ENCODE measurements at places on chromosomes 4 and X.

DNA sequence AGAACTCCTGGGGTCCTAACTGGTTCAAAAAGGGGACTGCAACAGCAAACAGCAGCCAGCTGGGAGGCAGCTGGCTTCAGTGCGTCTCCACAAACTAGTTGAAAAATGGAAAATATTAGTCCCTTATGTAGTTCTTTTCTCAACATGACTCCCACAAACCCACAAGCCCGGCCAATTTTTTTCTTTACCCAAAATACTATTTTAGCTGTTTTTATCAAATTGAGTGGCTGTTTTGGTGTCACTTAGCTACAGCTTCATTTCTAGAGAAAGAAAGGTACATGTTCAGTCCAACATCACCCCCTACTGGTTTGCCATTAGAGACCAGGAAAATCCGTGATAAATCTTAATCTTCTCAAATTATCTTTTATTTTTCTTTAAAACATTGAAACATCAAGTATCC, 97.2 kb downstream of the GUCY2F start:
- DNase-seq, result no peak

GRCh38 chrX:124679199-124679598, 332.8 kb downstream of the SH2D1A start:
- DNase-seq, result no peak

DNA sequence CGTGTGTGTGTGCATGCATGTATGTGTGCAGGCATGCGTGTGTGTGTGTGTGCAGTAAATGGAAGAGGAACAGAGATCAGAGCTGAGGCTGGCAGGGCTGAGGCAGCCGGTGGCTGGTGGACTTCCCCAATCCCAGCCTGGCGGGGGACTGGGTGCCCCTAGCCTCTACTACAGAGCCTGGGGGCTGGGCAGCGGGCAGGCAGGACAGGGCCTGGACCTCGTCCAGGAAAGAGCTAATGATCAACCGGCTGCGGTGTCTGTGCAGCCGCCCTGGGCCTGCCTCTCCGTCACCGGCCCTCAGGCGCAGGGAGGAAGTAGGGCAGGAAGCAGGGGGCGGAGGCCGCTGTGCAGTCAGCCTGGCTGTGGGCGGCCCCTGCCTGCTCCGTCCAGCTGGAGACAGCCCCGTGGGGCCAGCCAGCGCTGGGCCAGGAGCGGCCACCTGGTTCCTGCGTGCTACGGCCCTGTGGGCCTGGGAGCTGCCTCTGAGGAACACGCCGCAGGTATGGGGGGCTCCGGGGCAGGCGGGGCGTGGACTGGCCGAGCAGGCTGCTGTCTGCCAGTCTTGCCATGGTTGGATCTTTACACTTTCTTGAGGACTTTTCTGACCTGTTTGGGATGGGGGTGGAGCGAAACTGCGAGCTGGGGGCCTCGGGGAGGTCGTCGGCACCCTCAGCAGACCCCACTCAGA, at the start of gene SH3TC1:
TSS of gene SH3TC1 (plus strand) at position 385 of the 688 bp plus-strand sequence. CDS start 5,905 bp downstream, outside the sequence.
- DNase-seq, result peak; percentile 85

- no peak for DNase-seq
These were observed 302.0 kb downstream of the FRMPD4 start for GRCh38 chrX:12440246-12440645.

GRCh38 chrX:72306085-72306801, 529 bp upstream of the CITED1 start:
- no peak for DNase-seq

DNA sequence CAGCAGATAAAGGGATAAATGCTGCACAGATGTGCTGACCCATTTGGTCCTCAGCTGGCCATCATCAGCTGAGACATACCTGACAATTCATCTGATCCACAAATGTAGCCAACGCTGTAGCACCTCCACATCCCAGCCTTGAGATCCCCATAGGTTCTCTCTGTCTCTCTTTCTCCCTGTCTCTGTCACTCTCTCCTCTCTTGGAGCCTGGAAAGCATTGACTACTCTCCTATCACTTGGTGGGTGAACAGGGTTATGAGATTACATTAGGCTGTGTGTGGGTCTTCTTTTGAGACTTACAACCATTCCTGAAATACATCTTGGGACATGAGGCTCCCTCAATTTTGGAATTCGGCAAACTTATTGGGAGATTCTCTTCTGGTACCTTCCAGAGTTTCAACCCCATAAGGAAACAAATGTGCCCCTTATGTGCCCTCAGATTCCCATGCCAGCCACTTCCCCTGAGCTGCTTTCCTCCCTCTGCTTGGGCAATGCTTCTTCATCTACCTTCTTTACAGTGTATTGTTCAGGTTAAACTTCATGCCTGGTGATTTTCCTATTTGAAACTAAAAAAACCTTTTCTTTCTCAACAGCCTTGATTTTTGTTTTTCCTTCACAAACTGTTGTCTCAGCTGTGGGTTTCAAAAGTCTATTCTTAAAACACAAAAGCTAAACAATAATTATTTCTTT, 29.1 kb upstream of the FGF2 start:
- no peak for DNase-seq

DNA sequence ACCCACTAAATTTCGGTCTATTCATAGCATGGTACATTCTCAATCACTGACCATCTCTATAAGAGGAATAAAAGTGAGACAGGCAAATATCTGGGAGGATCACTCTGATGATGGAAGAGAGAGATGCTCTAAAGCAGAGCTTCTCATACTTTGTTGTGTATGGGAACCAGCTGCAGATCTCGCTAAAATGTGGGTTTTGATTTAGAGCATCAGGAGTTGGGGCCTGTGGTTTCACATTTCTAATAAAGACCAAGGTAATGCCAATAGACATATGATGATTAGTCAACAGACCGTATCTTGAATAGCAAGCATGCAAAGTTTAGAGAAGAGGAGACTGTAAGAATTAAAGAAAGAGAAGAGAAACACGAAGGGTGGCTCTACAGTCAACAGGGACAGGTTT, 107.4 kb upstream of the FTHL17 start:
- DNase-seq, result no peak

- no peak for DNase-seq
These were observed 589.9 kb upstream of the GNPDA2 start for GRCh38 chr4:45316257-45316656.

GRCh38 chr4:102799816-102800215, 27.5 kb downstream of the UBE2D3 start:
- DNase-seq, result no peak

GRCh38 chrX:131288738-131289511, at the start of gene IGSF1:
TSS of gene IGSF1 (minus strand) at chrX:131289306. CDS start at chrX:131286674, 2,632 bp downstream.
- DNase-seq, result no peak

GRCh38 chrX:1170243-1170642, 42.2 kb downstream of the CRLF2 start:
- DNase-seq, result no peak

GRCh38 chr4:183284965-183285364, 35.1 kb downstream of the CLDN22 start:
- no peak for DNase-seq

- no peak for DNase-seq
These were observed 23.9 kb downstream of the ACSL4 start for GRCh38 chrX:109709129-109709631.

GRCh38 chr4:76210452-76210851, 3.2 kb downstream of the SCARB2 start:
- DNase-seq, result no peak

DNA sequence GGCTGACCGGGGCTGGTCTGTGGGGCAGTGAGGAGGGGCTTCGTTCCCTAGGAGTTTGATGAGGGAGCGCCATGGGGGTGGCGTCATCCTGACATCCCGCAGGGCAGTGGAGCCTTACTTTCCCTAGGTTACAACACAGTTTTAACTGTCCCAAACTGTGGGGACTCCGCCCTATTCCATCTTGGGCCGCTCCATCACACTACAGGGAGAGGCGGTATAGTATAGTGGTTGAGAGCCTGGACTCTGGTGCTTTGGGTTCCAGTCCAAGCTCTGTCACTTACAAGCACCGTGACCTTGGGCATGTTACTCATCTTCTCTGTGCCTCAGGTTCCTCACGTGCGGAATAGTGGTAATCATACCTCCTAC, 44.2 kb downstream of the ZNF185 start:
- no peak for DNase-seq

DNA sequence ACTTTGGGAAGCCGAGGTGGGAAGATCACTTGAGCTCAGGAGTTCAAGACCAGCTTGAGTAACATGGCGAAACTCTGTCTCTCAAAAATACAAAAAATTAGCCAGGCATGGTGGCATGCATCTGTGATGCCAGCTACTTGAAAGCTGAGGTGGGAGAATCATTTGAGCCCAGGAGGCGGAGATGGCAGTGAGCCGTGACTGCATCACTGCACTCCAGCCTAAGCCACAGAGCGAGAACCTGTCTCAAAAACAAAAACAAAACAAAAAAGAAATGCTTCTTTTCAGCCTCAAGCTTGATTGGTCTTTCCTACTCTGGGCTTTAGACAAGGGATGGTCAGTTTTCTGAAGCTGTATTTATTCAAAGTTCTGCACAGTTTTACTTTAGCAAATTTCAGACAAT, 15.8 kb upstream of the DHRSX start:
- DNase-seq, result no peak

DNA sequence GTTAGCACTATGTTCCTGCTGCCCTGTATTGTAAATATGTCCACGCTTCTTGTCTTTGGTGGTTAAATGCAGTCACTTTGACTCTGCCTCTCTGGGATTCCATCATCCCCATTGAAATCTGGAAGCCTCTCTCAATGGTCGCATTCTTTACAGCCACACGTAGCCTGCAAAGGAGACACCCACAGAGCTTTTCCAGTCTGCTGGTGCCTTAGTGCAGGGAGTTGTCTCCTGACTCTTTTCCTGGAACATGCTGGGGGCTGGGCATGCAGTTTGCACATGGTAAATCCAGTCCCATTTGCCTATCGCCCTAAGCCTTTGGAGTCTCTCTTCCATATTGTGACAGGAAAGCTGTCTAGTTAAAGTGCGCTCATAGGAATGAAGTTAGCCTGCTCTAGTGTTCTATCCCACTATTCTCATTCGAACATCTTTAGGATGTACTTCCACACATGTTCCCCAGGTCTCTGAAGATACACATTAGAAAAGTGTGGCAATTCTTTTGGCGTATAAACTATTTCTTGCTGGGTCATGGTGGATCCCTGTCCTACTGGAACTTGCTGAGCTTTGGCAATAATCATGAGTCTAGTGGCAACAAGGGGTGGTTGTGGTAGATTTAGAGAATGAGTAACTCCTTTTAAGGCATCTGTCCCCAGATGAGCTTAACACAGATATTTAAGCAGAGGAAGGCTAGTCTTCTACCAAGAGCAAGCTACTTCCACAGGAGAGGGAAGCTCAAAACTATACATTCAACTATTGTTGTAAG, 33.7 kb downstream of the COQ2 start:
- no peak for DNase-seq

DNA sequence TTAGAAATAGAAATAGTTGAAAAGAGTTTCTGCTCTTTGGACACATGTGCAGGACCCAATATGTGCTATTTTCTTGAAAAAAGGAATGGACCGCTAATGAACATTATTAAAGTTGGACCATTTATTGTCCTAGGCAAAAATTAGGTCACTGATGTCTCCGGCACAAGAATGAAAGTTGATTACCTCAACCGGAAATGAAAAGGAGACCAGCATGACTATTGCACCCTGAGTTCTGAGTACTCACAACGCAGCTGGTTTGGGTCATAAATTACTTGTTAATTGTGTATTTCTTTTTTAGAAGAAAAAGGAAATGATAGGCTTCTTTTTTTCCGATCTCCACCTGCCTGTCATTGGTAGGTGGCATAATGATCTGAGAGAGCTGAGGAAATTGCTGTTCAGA, 232.7 kb downstream of the ARHGAP24 start:
- DNase-seq, result no peak

- no peak for DNase-seq
These were observed 847.7 kb upstream of the INTU start for GRCh38 chr4:126784966-126785580.

DNA sequence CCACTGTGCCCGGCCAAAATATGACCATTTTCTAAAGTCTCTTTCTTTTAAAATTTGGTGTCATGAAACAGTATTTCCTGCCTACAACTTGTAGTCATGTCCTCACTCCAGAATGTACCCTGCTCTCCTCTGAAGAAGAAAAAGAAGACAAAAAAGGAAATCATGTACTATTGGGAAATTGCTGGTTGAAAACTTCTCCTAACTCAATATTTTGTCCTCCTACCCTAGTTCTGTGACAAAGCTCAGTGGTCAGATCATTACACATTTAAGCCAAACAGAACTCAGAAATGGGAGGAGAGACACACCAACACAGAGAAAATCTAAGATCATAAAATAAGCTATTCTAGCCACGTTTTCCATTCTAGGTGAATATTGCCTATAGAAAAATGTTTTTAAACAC, 127.7 kb downstream of the IRF2 start:
- no peak for DNase-seq

GRCh38 chrX:104166735-104167436, 633 bp downstream of the FAM199X start:
- no peak for DNase-seq

GRCh38 chr4:101419336-101420135, 72.2 kb upstream of the PPP3CA start:
- DNase-seq, result no peak

DNA sequence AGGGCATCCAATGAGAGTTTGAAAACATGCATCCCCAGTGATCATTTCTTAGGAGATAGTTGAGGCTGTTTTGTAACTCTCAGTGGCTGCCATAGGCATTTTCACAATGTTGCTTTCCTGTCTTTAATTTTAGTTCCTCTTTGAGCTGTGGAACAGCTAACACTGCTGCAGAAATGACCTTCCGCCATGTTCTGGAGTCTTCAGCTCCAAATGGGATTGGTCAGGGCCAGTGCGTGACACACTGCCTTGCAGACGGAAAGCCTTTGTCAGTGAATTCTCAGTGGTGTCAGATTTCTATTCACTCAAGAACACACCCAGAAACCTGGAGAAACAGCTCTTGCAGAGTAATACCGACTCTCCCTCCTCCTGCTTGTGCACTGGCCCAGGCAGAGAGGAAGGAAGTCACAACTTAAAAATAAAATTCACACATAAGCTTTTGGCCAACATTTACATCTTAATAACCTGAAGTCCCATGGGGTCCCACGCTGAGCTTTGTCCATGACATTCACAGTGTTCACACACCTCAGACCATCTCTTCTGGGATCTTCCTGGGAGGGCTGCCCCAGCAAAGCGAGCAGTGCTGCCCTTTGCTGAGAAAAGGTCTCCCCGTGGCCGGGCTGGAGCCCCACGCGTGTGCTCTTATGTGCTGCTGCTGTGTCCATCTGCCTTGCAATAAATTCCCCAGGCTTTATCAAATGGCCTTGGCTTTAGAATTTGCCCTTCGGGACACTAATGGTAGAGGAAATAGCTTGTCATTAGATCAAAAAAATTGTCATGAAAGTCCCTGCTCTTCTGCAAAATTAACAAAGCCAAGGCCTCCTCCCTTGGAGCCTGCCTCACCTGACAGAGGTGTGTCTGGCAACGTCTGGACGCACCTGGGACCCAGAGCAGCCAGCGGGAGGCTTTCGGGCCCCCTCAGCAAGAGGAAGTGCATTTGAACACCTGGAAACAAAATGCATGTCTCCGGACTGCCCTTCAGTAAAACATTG, 126.8 kb downstream of the IRF2 start:
- no peak for DNase-seq

GRCh38 chrX:125132274-125132673, 187.4 kb upstream of the TEX13C start:
- DNase-seq, result no peak

DNA sequence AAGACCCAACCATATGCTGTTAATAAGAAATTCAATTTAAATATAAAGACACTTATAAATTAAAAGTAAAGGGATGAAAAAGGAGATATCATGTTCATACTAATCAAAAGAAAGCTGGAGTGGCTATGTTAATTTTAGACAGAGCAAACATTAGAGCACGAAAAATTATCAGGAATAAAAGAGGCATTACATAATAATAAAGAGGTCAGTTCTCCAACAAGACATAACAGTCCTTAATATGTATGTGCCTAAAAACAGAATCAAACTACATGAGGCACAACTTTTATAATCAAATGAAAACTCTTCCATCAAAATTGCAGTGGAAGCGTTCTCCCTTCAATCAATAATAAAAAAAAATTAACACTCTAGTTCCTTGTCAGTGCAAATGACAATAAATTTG, 62.6 kb downstream of the ARHGEF6 start:
- DNase-seq, result no peak
